Activated CD4-positive, alpha-beta T cell treated with anti-CD3 and anti-CD28 coated beads for 48 hours (primary cell): ENCODE measurements at places on chromosomes 5 and 9.

- DNase-seq = no peak
These were observed 180.1 kb upstream of the ELL2 start for GRCh38 chr5:96141749-96142148.

GRCh38 chr9:126081746-126082145, 244.9 kb upstream of the MVB12B start:
- no peak for DNase-seq

DNA sequence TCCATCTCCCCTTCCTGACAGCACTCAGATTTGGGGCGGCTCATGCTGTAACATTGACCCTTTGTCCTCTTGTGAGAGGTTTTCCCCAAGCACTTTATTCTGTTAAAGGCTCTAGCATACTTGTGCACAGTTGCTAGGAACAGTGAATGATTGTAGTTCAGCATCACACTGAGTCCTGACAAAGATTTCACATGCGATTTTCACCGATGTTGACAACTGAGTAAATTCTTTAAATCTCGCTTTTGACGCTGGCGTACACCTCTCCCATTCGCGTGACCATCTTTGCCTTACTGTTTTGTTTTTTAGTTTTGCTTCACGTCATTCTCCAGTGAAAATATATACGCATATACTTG, 780 bp downstream of the CDC37L1 start:
- DNase-seq = no peak

DNA sequence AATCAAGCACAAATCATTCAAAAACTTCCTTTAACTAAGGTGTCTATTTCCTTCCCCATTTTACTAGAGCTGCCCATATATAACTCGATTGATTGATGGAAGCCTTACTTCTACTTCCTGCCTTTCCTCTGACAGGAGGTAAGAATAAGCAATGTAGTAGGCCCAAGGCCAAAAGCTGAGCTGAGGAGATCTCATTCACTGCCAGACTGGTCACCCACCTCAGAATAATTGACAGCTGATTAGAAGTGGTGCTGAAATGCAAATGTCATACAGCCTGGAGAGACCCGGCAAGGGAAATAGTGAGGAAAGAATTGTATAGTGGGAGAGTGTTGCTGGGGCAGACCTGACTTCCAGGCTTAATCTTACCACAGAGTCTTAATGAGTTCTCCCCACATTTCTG, 239.9 kb downstream of the SAXO1 start:
- no peak for DNase-seq

DNA sequence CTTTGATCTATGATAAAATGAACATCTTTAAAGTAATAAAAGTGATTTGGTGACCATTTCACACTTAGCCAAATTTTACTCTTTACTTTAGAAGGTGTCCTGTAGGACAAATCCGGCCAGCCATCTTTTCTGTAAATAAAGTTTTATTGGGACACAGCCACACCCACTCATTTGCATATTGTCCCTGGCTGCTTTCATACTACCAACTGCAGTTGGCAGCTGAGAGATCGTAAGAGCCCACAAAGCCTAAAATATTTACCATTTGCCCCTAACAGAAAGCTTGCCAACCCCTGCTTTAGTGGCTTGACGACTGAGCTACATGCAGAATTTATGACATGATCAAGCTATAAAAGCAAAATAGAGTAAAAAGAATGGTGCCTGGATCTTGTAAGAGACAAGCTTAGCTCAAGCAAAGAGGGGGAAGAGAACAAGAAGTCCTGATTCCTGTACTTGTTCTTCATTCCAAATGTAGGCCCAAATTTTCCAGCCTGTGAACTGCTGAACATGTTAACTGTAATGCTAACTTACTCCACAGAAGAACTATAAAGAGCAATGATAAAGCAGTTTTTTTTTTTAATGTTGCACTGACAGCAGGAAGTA, 7.4 kb upstream of the FBXO10 start:
- no peak for DNase-seq

GRCh38 chr5:138622051-138622450, 46.9 kb upstream of the HSPA9 start:
- no peak for DNase-seq

DNA sequence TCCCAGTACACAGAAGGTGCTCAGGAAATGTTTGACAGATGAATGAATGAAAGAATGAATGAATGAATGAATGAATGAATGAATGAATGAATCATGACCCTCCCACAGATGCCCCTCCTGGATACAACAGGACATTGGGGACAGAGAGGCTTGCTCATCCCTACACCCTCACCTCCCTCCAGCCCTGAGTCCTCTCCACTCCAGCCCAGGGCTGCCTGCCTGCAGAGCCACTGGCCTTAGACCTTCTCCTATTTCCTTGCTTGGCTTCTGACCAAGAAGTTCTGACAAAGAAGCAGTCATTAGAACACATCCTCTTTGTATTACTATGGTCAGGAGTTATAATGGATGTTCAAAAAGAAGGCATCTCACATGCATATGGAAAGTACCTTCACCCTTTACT, 240.7 kb upstream of the DAPK1 start:
- DNase-seq = no peak

DNA sequence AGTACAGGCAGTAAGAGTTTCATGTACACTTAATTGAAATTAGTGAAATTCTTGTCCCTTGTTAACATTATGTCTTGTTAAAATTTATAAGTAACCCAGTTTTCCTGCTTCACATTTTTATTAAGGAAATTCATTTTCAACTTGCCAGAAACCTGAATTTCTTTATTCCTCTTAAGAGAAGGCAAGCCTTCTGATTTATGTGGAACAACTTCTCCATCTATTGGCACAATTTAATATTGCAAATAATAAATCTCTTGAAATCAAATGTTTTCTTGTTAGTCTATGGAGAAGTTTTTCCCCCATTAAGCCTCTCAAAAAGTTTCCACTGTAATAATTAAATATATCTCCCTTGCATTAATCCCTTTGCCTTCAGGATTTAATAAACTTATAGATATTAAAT, 33.8 kb upstream of the ACO1 start:
- DNase-seq = no peak

GRCh38 chr5:112159435-112159834, 259.6 kb downstream of the EPB41L4A start:
- no peak for DNase-seq

- no peak for DNase-seq
These were observed 60.5 kb downstream of the RASGRF2 start for GRCh38 chr5:81020478-81021167.

GRCh38 chr9:107070586-107070985, 207.6 kb downstream of the ZNF462 start:
- DNase-seq = no peak

DNA sequence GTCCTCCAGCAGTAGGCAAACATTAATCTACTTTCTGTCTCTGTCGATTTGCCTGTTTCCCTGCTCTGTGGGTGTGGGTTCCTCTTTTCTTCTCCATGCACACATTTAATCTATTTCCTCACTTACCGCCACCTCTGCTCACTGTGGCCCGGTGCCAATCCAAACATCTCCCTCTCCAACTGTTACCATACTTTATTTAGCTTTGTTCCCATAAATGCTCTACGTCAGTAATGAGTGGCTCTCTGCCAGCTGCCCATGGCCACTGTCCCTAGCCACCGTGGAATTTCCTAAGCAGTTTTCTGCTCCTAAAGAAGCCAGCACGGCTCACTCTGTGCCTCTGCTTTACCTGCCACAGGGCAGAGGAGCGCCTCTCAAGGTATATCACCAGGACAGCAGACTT, 19.5 kb upstream of the GOLPH3 start:
- no peak for DNase-seq

GRCh38 chr5:159777049-159777660, 139.1 kb upstream of the ADRA1B start:
- DNase-seq = no peak

DNA sequence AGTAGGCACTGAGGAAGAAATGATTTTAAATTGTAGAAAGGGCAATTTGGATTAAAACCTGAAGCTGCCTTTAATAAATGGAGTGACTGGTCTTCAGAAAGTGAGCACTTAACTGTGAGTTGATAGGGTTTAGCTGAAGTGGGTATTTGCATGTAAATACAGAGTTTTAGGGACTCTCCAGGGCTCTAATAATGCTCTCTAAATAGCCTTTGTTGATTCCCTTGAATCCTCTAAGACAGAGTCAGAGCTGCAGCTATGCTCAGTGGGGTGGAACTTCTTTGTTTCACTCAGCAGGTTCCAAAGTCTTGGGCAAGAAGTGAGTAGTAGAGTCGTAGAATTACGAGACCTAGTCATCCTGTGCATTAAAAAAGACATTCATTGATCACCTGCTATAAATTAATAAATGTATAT, 21.4 kb downstream of the GLRA1 start:
- no peak for DNase-seq

DNA sequence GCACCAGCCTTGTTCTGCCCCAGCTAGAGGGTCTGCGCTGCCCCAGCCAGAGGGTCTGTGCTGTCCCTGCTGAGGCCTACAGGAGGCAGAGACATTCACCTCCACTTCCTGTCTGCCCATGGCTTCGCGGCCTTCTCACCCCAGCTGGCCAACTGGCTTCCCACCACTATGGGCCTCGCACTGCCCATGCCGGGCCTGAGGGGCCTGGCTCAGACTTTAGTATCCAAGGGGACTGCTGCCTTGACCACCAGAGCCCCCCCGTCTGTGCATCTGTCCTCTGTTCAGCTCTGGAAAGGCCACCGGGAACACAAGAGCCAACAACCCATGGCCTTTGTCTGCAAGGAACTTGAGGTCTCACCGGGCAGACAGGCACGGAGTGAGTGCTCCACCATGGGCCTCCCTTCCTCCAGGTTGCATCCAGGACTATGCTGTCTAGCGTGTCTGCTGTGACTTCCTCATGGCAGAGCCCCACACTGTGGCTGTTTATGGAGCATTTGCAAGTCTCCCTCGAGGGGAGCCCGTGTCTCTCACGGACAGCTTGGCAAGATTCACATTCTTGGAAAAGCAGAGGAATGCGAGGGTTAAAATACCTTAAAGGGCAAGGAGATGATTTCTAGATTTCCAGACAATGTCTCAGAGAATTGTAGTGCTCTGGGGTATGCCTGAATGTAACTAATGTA, 1.7 kb downstream of the DCANP1 start:
- no peak for DNase-seq

GRCh38 chr5:2239201-2239910, 356.6 kb upstream of the IRX4 start:
- DNase-seq = no peak

- no peak for DNase-seq
These were observed 1365.3 kb upstream of the WWC1 start for GRCh38 chr5:166926138-166926537.

GRCh38 chr5:1405121-1405520, 40.1 kb downstream of the SLC6A3 start:
- DNase-seq = no peak

- DNase-seq = peak; percentile 71
These were observed 412.6 kb downstream of the MLLT3 start for GRCh38 chr9:20209391-20210340.

DNA sequence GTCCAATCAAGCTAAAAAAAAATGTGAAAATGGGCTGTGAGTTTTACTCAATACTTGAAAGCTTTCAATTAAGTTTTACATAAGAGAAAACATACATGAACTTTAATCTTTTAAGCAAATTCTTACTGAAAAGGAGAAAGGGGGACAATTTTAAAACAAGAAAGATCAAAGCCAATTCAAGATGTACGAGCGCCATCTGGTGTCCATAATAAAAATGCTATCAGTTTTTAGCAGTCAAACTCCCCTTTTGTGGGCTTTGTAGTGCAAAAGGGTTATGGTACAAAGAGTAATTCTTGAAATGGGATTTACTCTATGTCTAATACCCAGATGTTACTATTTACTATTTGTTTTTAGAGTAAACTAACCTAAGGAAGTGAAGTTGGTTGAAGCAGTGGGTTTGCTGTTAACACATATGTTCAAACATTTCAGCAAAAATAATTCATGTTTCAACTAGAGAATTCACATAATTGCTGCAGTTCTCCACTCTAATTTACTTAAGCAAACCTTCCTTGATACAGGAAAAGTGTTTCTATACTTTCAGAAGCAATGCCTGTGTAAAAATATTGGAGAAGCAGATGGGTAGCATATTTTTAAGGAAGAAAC, 228.2 kb upstream of the TYRP1 start:
- DNase-seq = no peak

- DNase-seq = no peak
These were observed 56.9 kb upstream of the GGTA1 start for GRCh38 chr9:121556580-121556979.

DNA sequence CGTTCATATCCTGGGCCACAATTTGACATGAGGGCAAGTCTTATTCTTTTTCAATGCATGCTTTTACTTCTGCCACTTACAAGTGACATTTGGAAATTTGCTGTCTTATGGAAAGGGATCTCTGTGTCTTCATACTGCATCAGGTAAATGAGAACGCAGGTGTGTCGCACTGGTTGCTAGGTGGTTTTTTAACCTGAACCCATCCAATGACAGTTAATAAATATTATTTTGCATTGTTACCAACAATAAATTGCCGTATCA, 1.1 kb downstream of the ADAMTS16 start:
- no peak for DNase-seq

DNA sequence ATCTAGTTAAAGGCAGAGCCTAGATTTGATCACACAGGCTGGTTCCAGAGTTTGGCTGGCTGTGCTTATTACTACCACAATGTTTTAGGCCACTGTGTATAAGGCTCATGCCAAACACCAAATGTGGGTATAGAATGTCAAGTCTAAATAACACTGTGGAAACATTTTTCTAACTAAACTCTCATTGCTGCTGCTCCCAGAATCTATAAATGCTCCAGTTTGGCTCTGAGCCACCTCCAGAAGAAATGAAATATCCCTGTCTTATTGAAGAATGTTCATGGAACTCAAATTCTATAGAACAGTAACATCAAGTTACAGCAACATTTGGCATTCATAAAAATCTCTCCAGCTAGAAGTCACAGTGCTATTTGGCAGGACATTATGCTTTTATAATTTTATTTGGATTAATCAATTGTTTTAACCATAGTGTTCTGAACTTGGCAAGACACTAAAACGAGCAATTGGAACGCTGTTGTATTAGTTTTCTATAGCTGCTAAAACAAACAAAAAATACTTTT, 178.1 kb upstream of the COX7C start:
- DNase-seq = no peak

DNA sequence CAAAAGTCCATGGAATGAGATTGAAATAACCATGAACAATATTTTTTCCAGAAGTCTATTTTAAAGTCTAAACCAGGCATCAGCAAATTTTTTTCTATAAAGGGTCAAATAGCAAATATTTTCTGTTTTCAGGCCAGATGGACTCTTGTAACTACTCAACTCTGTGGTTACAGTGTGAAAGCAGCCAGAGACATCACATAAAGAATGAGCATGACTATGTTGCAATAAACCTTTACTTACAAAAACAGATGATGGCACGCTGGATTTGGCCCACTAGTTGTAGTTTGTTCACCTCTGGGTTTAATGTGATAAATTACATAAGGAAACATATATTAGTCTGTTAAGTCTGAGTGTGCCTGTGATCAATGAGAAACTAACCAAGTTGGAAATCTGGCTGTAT, 319.2 kb downstream of the TRPM3 start:
- no peak for DNase-seq

GRCh38 chr5:113548396-113548795, 34.9 kb downstream of the YTHDC2 start:
- DNase-seq = no peak
